ENCODE measurements at places on chromosomes 11 and 22.

GRCh38 chr22:25996669-25997068, 172.6 kb upstream of the SEZ6L start:
- no peak for DNase-seq

GRCh38 chr11:353179-353873, 16.0 kb upstream of the B4GALNT4 start:
- no peak for DNase-seq

GRCh38 chr11:57474017-57474802, 13.9 kb downstream of the RTN4RL2 start:
- no peak for DNase-seq

GRCh38 chr11:5581014-5581413, 337 bp downstream of the OR52B6 start:
- no peak for DNase-seq

- DNase-seq = no peak
These were observed 15.6 kb downstream of the ARAP1 start for GRCh38 chr11:72736452-72737069.

- peak; percentile 64 for DNase-seq
These were observed 49.0 kb upstream of the BIRC3 start for GRCh38 chr11:102268083-102268984.

DNA sequence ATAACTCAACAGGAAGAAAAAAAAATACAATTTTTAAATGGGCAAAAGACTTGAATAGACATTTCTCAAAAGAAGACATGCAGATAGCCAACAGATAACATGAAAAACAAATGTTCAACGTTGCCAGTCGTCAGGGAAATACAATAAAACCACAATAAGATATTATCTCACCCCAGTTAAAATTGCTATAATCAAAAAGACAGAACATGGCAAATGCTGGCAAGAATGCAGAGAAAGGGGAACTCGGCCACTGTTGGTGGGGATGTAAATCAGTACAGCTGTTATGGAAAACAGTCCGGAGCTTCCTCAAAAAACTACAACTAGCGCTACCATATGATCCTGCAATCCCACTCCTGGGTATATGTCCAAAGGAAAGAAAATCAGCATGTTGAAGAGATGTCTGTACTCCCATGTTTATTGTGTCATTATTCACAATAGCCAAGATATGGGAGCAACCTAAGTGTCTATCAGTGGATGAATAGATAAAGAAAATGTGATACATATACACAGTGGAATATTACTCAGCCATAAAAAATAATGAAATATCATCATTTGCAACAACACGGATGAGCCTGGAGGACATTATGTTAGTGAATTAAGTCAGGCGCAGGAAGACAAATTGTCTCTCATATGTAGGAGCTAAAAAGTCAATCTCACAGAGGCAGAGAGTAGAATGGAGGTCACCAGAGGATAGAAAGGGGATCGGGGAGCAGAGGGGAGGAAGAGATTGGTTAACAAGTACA, 12.2 kb upstream of the CYTH4 start:
- DNase-seq = no peak

GRCh38 chr11:119523539-119524157, 100.7 kb upstream of the THY1 start:
- no peak for DNase-seq

DNA sequence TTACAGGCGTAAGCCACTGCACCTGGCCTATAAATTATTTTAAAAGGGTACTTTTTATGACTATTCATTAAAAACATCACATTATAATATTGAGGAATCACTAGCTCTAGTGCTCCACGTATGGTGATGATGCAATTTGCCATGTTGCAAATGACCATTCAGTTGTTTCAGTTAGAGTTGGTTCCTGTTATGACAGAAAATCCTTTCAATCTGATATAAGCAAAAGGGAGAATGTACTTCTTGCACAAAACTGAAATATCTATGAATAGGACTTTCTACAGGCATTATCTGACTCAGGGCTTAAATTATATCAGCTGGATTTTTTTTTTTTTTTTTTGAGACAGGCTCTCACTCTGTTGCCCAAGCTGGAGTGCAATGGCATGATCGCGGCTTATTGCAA, 45.6 kb upstream of the RRM1 start:
- no peak for DNase-seq

DNA sequence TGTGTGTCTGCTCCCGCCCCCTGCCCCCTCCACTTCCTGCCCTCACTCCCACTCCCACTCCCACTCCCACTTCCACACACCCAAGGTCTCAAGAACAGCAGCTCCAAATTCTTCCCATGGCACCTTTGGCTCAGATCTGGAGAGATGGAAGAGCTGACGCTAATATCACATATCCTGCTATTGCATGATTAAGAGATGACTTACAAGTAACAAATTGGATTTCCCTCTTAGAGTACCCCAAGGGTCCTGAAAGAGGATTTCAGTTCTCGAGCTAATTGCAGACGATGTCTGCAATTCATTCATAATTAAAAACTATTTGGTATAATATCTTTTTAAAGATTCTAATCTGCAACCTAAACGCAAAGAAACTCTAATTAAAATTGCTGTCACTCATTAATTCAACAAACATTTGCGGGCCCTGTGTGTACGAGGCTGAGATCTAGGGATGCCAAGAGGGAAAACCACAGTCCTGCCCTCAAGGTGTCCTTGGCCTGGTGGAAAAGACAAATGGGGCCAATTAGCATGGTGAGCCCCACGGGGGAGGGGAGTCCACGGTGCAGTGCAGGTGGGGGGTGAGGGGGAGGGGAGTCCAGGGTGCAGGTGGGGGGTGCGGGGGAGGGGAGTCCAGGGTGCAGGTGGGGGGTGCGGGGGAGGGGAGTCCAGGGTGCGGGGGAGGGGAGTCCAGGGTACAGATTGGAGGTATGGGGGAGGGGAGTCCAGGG, 50.3 kb downstream of the CELSR1 start:
- DNase-seq = no peak

DNA sequence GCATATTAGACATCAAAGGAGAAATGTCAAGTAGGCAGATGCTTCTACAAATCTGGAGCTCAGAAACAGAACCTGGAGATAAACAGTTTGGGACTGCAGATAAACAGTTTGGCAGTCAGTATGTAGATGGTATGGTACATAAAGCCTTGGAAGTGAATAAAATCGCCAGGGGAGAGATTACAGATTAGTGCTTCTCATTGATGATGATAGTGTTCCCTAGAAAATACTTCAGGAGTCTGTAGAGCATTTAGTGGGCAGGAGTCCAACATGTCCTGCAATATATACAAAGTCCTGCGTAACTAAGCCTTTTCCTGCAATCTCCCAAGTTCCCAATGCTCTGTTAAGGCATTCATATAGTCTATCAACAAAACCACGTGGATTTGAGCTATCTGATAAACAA, 35.2 kb downstream of the NARS2 start:
- DNase-seq = no peak

- DNase-seq = no peak
These were observed 10.1 kb upstream of the NAALAD2 start for GRCh38 chr11:90124371-90124770.

DNA sequence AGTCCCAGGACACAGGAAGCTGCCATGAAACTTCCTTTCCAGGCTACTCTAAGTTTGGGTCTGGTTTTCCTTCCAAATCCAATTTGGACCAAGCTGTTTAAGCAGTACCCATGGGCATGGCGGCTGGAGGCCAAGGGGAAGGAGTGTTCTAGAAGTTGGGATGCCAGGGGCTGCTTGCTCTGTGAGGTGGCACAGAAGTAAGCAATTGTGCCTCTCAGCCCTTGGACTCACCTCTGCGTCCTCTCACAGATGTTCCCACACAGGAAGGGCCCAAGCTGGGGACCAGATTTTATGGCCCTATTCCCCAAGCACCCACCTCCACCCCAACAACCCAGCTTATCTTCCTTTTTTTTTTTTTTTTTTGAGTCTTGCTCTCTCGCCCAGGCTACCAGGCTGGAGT, 3.5 kb upstream of the DGAT2 start:
- DNase-seq = no peak

GRCh38 chr11:119417726-119418540, 5.0 kb downstream of the THY1 start:
- DNase-seq = no peak

DNA sequence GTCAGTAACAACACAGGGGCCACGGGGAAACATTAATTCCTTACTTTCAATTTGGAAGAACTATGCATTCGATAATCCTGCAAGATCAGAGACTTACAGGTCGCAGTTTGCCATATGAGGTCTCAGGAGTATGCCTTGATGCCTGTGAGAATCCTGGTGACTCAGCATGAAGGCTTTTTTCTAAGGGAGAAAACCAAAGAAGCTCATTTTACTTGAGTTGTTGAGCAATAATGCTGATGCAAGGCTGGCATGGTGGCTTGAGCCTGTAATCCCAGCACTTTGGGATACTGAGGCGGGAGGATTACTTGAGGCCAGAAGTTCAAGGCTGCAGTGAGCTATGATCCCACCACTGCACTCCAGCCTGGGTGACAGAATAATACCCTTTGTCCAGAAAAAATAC, 26.6 kb downstream of the ATG16L2 start:
- DNase-seq = no peak

DNA sequence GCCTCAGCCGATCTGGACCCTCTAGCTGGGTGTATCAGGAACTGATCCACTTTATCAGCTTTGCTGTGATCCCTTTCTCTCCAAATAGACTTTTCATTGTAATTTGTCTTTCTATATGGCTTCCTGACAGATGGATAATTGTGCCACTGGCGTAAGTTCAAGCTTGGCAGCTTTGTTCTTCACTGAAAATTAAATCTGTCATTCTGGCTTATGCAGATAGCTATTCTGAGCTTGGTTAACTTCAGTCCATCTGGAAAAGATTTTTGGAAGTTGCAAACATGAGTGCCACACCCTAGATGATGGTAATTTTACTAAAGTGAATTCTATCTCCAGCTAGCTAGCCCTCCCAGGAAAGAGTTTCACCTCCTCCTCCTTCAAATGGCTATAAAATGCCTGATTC, 8.1 kb downstream of the OR5A2 start:
- DNase-seq = no peak

DNA sequence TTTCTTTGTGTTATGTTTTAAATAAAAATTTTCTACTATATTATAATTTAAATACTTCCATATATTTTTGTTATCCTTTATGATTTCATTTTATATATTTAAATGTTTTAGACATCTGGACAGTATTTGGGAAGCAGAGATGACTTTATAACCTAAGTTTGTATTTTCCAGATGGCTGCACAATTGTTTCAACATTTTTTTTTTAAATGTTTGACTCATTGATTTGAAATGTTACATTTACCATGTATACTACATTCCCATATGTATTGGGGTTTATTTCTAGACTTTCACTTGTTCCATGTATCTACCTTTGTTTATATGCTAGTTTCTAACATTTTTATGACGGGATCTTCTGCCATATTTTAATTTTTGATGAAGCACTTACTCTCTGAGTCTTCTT, 766.5 kb downstream of the METTL15 start:
- DNase-seq = no peak

GRCh38 chr11:104899226-104899625, 966 bp upstream of the CASP12 start:
- DNase-seq = no peak

DNA sequence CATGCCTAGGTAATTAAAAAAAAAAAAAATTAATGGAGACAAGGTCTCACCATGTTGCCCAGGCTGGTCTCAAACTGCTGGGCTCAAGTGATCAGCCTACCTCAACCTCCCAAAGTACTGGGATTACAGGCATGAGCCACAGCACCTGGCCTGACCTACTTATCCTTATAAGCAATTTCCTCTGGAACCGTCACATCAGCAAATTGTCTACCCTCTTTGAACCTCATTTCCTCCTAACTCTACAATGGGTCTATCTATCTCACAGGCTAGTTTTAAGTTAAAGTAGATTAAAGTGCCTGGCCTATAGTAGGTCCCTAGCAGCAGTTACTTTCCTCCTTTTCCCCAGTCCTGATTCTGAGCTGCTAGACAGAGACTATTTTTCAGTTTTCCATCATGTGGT, 43.5 kb downstream of the THAP12 start:
- DNase-seq = no peak

- no peak for DNase-seq
These were observed 23.2 kb downstream of the TBX1 start for GRCh38 chr22:19783586-19784383.

DNA sequence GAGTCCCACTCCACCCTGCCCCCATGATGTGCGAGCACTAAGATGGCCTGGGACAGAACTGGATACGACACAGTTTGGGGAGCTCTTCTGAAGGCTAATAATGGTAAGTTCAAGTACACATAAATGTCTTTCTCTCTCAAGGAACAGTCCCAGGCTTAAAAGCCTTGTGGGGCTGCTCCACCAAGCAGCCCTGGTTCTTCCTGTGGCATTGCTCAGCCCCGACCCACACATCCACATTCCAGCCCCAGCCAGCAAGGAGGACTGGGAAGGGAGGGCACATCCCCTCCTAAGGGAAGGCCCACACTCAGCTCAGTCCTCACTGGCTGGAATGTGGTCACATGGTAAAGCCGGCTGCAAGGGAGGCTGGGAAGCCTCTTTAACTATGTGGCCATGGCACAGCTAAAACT, 13.3 kb upstream of the MB start:
- DNase-seq = no peak

GRCh38 chr11:64356498-64357411, 2.2 kb upstream of the RPS6KA4 start:
- DNase-seq = peak; percentile 33
